Fibroblast of the aortic adventitia (primary cell): ENCODE measurements at places on chromosomes 16 and 17. TPM values are rescaled to one million over a fixed set of nuclear protein-coding genes. Genes with fewer than 3 reads are reported as not detected.

DNA sequence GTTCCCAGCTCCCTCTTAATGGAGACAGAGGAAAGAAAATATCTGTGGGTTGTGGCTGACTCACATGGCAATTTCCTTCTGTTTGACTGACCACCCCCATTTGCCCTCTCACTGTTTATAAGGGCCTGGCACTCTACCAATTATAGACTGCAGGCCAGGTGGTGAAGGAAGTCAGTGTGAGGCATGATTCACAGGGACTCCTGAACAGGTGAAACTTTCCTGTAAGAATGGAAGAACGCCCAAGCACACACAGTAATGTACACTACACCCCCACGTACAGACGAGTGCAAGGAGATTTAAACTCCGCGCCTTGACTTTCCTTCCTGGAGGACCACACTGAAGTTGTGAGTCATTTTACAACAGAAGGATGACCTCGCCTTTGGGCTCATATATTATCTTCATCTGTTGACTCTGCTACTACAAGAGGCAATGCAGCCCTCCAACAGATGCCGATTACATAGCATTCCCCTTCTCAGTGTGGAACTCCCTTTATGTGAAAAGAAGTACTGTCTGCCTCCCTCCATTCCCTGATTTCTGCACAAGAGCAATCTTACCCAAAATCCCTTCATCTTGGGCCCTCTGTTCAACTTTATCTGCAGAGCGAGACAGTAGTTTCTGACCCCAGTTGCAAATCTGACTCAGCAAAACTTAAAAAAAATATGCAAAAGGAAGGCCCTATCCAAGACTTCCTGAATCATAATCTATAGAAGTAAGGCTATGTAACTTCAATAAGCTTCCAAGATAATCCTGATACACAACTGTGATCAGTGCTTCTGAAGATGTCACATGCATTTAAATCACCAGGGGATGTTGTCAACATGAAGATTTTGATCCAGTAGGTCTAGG lies 163.6 kb downstream of the SHISA6 start:
- DNase-seq: no peak

DNA sequence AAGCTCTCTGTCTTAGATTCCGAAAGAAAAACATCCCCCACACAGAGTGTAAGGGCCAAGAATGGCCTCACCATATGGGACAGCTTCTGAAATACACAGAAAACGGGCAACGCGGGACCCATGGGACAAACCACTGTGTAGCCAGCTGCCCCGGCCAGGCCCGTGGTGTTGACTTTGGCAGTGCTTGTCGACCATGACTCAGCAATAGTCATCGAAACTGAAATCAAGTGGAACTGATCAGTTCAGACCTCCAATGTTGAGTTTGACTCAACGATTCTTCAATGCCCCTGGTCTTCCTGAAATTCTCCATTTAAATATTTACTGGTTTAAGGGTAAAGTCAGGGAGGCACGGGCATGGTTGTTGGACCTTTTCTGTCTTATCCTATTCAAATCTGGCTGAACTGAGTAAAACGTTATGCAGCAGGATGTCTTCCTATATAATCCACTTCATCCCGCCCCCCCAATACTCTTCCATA lies 27.5 kb downstream of the ZFHX3 start:
- peak; percentile 92 for DNase-seq

DNA sequence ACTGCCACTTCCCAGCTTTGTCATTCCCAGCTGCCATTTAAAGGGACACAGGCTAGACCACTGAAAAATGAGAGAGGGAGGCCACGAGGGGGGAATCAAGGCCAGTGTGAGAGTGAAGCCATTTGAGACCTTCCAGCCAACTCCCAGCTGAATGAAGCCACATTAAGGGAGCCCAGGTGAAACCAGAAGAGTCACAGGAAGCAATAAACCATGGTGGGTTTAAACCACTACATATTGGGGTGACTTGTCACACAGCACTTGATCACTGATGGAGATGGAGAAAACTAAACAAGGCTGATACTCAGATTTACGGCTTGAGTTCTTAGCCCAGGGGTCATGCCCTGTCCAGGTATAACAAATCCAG lies 2.8 kb upstream of the NUBP1 start:
- no peak for DNase-seq

GRCh38 chr16:28059841-28060575 lies 3.5 kb downstream of the GSG1L start:
- DNase-seq: no peak

DNA sequence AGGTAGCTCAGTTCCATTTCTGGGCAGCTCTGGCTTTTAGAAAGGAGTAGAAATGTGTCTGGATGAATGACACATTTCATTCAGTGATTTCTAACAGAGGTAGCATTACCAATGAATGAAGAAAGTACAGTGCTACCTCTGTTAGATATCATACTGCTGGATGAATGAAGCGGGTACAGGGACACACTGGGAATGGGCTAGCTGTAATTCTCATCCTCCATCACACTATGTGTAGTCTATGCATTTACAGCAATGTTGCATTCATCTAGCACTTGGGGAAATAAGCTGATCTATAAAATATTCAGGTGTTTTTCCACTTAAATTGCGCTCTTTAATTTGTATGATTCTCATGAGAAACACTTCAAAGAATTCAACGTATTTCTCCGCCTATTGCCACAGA lies 158.3 kb upstream of the IRX5 start:
- DNase-seq: no peak

DNA sequence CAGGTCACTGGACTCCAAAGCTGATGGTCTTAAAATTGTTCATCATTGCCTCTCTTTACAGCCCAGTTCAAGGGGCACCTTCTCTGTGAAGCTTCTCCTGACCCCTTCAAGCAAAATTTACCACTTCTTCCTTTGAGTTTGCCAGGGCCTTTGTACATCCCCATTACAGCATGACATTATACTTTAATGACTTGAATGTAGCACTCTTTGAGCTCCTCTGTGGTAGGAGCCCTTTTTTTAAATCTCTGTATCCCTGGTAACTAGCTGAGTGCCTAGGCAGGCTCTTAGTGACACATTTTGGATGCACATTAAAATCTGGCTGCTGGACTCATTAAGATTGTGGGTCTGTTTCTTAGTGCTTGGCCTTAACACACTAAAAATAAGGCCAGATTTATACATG lies 412.1 kb downstream of the CA10 start:
- DNase-seq: no peak

DNA sequence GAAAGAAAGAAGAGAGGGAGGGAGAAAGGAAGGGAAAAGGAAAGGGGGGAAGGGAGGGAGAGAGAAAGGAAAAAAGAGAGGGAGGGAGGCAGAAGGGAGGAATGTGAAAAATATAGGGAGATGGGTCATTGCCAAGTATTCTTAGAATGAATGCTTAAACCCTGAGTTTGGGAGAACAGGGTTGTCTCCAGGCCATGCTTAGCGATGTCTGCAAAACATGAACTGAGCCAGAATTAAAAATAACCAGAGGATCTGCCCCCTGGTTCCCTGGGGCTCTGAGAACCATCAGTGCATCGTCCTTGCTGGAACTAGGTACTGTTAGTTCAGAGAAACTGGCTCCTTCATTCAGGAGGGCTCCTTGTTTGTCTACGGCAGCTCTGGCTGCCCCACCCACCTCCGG lies 170.4 kb downstream of the IRX5 start:
- no peak for DNase-seq

GRCh38 chr17:37182786-37183465 lies 192.9 kb upstream of the C17orf78 start:
- no peak for DNase-seq

DNA sequence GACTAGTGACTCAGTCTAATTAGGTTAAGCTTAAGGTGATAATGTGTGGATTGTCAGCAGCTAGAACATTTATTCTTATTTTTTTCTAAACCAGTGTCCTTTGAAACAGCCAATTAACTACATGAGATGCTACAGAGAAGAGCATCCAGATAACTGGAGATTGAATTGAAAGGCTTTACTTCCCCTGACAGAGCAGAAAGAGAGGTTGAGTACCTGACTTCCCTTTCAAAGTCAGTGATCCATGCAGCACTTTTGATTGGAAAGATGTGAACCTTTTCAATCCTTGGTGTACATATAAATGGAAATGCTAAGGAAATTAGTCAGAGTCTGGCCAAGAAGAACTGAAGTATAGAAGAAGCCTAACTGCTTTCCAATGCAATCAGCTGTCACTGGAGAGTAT lies 653.8 kb downstream of the CDH8 start:
- no peak for DNase-seq

DNA sequence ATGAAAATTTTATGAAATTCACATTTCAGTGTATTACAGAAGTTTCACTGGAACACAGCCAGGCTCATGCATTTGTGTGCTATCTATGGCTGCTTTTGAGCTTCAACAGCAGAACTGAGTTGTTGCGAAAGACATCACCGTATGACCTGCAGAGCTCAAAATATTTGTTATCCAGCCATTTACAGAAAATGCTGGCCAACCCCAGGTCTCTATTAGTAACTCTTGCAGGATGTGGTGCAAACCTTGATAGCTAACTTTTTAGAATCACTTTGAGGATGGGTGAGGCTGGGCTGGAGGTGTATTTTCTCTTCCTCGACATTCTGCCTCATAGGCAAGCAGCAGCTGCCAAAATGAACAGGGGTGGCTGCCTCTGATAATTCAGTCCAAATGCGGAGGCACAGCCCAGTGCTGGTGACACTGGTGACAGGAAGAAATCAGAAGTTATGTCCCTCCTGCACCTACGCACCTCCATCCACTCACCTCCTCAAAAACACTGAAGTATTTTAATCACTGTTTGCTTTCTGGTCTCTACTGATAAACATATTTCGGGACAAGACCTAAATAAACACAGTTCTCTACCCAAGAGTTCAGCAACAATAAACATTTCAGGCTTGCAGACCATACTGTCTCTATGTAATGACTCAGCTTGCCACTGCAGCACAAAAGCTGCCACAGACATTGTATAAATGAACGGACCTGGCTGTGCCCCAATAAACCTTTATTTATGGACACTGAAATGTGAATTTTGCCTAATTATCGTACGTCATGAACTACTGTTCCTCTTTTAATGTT lies 28.5 kb downstream of the ARHGAP17 start:
- DNase-seq: peak; percentile 98

GRCh38 chr17:54956791-54957190 lies 11.7 kb downstream of the COX11 start:
- no peak for DNase-seq

GRCh38 chr17:79400989-79401703 lies 209.7 kb downstream of the RBFOX3 start:
- peak; percentile 53 for DNase-seq

- DNase-seq: no peak
These were observed 33.0 kb upstream of the ARHGAP17 start for GRCh38 chr16:25048146-25048618.

- no peak for DNase-seq
These were observed 13.6 kb downstream of the UBFD1 start for GRCh38 chr16:23570992-23571632.

GRCh38 chr17:59892251-59892923 lies 356 bp downstream of the TUBD1 start:
- DNase-seq: peak; percentile 100

- peak; percentile 27 for DNase-seq
These were observed 4.8 kb upstream of the MT2A start for GRCh38 chr16:56603589-56603988.

GRCh38 chr17:69457603-69458002 lies 43.1 kb downstream of the MAP2K6 start:
- no peak for DNase-seq

- no peak for DNase-seq
These were observed 99.0 kb downstream of the CA4 start for GRCh38 chr17:60248618-60249289.

DNA sequence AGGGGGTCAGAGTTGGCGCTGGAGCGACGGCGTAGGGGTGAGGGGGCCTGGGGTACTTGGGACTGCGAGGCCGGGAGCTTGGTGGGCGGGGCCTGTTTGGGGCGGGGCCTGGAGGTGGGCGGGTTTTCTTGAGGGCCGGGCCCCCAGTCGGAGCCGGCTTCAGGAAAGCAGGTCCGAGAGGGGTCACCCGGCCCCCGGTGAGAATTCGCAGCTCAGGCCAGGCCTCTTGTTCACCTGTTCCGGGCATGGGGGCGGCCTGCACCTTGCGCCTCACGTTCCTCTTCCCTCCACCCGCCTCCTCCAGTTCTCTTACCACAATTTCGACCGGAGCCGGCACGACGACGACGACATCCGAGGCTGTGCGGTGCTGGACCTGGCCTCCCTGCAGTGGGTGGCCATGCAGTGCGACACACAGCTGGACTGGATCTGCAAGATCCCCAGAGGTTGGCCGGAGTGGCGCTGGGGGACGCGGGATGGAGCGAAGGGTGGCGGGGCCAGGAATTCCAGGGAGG lies 52.5 kb downstream of the MRC2 start:
- DNase-seq: no peak

GRCh38 chr17:80367503-80367902 lies 47.5 kb upstream of the ENDOV start:
- DNase-seq: no peak

DNA sequence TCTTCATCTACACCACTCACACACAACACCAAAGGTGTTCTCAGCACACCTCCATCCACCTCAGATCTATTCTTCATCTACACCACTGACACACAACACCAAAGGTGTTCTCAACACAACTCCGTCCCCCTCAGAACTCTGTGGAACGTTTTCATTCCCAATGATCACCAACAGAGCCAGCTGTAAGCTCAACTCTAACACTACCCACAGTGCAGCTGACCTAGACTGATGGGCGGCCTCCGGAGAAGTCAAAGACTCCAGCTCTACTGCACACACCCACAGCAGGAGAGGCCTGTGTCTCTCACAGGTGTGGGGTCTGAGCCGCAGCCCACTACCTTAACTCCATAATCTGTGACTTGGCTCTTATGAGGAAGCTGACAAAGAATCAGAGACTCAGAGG lies 50.7 kb downstream of the ANKRD11 start:
- DNase-seq: no peak

GRCh38 chr17:78761789-78762406 lies 20.2 kb downstream of the CYTH1 start:
- peak; percentile 22 for DNase-seq

DNA sequence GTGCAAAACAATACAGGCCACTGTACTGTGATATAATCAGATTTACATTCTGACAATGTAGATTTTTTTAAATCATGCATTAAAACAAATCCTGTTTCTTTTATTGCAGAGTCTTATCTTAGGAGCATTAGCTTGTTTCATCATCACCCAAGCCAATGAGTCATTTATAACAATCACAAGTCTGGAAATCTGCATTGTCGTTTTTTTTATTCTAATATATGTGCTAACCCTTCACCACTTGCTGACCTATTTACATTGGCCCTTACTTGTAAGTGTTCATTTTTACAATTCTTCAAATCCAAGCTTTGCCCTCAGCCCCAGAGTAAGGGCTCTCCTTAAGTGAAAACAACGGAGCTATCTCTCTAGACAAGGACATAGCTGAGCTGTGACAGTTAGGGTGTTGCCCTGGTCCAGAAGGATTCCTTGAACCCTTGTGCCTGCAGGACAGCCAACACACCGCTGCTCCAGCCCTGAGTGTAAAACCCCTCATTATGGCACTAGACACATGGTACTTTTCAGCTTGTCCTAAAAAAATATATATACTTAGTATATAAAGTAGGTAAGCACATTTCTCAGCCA lies 3.7 kb downstream of the CMTM1 start:
- peak; percentile 84 for DNase-seq

- DNase-seq: peak; percentile 88
These were observed 41.0 kb downstream of the STAT5A start for GRCh38 chr17:42329025-42329976.

GRCh38 chr17:55341432-55341831 lies 76.7 kb downstream of the HLF start:
- DNase-seq: peak; percentile 42

The DNAJA2 gene
- total RNA-seq: 66.9 and 117 TPM in 2 replicates

The OXLD1 gene
- 20.7 and 22.2 TPM in 2 replicates for total RNA-seq

The EVPLL gene
- not detected in 2 replicates for total RNA-seq

The TBC1D3I gene
- total RNA-seq: 0.09 TPM in 1 of 2 replicates, not detected in the other

The PYCARD gene
- total RNA-seq: 29.3 and 126 TPM in 2 replicates

The SECTM1 gene
- 9.8 and 34.2 TPM in 2 replicates for total RNA-seq

The CBX4 gene
- total RNA-seq: 8.3 and 12.8 TPM in 2 replicates

The CPHXL gene
- total RNA-seq: not detected in 2 replicates

The DPEP1 gene
- not detected in 2 replicates for total RNA-seq

The ARL17B gene
- 7.4 and 11.6 TPM in 2 replicates for total RNA-seq
